Activated T-helper 1 cell treated with anti-CD3 and anti-CD28 coated beads, Interleukin-2, amount 50 U/mL, for 16 hours (primary cell): ENCODE measurements at places on chromosomes 7 and 10.

GRCh38 chr10:91340613-91341362 lies 69.4 kb upstream of the HECTD2 start:
- DNase-seq, result no peak

- no peak for DNase-seq
These were observed 93.2 kb downstream of the DNAJB9 start for GRCh38 chr7:108662783-108663362.

DNA sequence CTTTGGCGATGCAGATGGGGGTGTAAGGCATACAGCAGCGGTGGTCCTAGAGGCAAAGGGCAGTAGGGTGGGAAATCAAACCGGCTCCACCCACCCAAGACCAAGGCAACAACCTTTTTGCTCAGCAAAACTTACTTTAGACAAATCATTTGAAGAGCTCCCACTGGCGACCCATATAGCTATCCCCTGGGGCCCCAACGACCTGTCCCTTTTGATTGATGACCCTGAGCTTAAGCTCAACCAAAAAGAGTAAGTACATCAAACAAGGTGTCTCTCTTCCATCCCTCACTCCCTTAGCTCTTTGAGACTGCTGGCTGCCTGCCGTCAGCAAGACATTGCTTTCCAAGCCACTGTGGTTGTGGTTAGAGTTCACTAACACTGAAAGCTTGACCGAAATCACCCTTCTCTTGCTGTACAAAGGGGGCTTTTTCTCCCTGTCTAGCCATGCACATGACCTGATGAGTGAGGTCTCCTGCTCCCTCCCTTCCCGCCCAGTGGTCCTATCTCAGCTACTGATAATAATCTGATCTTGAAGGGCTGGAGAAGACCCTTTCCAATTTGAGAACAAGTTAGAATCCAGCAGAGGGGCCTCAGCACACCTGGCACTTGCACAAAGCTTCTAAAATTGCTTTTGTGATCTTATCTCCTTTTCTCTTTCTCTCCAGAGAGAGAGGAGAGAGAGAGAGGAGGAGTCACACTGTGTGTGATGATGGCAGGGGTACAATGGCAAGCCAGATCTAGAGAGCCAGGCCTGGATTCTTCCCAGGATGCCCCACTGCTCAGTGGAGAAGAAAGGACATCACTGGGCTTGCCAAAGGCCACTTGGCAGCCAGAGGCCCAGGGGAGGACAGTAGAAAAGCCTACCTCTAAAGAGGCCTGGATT lies 42.2 kb downstream of the XPNPEP1 start:
- no peak for DNase-seq

DNA sequence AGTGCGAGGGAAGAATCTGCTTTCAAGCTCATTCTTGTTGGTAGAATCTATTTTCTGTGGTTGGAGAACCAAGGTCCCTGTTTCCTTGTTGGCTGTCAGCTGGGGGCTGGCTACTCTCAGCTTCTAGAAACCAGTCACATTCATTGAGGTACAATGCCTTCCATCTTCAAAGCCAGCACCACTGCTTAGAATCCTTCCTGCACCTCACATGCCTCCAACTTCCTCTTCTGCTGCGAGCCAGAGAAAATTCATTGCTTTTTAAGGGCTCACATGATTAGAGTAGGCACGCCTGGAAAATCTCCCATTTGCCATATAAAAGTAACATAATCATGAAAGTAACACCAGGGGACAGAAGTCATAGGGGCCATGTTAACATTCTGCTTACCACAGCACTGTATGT lies 28.7 kb downstream of the TES start:
- no peak for DNase-seq

DNA sequence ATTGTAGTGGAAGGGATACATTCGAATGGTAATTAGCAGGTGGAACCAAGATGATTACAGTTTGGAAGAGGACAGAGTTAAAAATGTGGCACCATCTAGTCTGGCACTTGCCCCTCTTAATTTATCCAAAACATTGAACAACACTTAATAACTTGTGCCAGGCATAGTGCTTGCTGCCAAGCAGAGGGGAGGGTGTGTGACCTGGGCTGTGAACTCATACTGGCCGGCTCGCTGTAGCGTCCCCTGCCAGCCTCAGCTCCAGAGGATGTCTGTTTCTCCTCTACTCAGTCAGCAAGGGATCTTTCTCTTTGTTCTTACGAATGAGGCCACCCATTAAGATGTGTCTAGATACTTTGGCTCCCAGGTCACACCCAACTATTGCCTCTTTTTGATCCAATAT lies 179.4 kb upstream of the INHBA start:
- DNase-seq, result no peak

GRCh38 chr10:132336919-132337407 lies 5.0 kb downstream of the LRRC27 start:
- no peak for DNase-seq
